ENCODE measurements at places on chromosomes 12 and 14. TPM values are rescaled to one million over a fixed set of nuclear protein-coding genes. Genes with fewer than 3 reads are reported as not detected.

CACNA1C gene
- 5.0 TPM for total RNA-seq

IRF2BPL gene
- 29.7 TPM for total RNA-seq

NRXN3 gene
- total RNA-seq: under 0.01 TPM

KCNJ8 gene
- total RNA-seq: 19.8 TPM

PAX9 gene
- total RNA-seq: 0.09 TPM

SLC22A17 gene
- 19.5 TPM for total RNA-seq

All from smooth muscle cell of bladder (primary cell).